Smooth muscle cell of the brain vasculature (primary cell): ENCODE measurements at places on chromosomes 11 and 22.

- peak; percentile 64 for DNase-seq
Observed at GRCh38 chr11:85947431-85948272, 92.5 kb downstream of the CCDC83 start.

DNA sequence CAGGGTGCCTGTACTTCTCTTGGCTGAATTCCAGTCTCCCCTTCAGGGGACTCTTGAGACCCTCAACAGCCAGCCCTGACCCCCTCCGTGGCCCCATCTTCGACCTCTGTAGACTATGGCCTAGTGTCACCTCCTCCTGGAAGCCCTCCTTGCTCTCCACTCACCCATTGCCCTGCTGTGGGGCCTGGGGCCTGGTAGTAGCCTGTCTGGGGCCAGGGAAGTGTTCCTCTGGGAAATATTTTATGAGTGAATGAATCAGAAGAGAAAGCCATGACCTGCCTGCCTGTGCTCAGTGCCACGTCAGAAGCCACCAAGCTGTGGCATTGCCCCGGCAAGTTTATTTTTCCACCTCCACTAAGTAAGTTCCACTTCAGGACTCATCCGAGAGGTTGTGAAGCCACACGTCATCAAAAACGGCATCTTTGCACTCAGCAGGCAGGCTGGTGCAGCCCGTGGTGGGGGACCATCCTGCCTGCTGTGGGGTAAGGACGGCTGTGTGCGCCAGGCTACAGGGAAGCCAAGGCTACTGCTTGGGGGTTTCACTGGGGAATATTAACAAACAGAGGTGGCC, 59.6 kb upstream of the PPARA start:
- no peak for DNase-seq

- DNase-seq: no peak
Observed at GRCh38 chr11:100810146-100810545, 123.1 kb downstream of the ARHGAP42 start.

- no peak for DNase-seq
Observed at GRCh38 chr22:27804470-27805297, 3.1 kb upstream of the MN1 start.

DNA sequence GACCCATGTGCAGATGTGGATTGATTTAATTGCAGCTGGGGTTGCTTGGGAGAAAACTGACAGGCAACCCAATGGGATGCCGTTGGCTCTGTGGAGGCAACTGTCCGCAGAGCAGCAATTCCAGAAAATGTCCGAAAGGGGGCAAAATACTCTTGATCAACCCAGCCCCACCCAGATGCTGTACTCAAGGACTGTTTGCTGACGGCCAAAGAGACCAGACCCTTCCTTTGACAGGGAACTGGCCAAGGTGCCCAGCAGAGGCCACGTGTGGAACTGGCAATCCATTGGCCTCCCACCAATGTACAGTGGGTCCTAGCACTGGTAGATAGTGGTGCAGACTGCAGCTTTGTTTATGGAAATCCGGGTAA, 29.7 kb upstream of the KCNA4 start:
- DNase-seq: no peak

DNA sequence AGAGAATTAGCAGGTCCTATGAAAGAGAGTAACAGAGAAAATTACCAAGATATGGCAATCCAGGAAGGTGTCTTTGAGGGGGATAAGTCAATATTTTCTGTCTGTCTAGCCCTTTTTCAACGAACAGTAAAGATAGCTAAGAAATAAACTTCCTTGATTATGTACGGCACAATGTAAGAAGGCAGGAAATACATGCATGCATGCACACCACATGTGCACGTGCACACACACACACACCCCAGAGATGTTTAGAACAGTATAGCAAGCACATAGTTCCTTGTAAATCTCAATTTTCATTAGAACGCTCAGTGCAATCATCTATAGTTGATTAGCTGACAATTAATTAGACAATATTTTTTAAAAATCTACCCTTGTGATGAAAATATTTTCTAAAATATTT, 74.7 kb downstream of the MPPED2 start:
- no peak for DNase-seq

GRCh38 chr11:77149716-77150392, 21.8 kb downstream of the MYO7A start:
- no peak for DNase-seq

DNA sequence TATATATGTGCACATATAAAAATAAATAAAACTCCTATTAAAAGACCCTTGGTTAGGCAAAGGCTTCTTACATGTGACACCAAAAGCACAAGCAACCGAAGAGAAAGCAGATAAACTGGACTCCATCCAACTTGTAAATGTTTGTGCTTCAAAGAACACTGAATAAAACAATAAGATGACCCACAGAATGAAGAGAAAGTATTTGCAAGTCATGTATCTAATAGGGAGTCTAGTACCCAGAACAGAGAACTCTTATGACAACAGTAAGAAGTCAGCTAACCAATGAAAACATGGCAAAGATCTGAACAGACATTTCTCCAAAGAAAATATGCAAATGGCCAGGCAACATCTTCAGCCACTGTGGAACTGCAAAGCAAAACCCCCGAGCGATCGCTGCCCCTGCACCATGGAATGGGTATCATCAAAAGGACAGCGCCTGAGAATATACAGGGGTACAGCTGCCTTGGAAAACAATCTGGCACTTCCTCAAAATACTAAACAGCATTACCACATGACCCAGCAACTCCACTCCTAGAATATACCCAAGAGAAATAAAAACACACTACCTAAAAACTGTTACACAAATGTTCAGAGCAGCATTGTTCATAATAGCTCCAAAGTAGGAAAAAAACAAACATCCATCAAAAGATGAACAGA, 17.2 kb downstream of the BRD1 start:
- DNase-seq: no peak

DNA sequence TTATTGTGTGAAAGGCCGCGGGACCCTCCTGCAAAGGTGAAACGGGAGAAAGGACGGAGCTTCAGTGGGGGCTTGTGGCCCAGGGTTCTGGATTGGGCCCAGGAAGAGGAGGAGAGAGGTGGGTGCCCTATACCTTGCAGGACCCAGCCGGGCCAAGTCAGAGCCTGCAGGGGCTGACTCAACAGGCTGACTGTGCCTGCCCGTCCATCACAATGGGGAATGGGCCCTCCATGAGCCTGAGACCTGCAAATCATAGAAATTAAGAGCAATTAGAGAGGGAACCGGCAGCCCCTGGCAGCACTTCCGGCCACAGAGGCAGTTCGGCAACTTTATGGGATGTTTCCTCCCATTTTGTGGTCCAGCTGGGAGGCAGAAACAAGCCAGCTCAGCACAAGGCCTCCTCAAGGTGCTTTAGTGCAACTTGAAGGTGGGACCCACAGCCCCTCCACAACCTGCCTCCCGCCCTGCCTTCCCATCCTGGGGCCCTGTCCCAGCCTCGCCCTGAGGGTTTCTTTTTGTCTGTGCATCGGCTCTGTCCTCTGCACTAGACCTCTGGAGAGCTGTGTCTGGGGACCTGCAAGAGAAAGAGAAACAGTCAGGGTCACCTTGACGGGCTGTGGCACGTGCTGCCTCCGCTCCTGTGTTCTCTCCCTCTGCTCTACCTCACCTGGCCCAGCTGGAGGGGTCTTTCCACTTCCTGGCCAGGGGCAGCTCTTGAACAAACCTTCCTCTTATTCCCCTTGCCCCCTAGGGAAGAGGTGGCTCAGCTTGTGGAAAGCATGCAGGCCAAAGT, 19.1 kb upstream of the NECTIN1 start:
- no peak for DNase-seq

DNA sequence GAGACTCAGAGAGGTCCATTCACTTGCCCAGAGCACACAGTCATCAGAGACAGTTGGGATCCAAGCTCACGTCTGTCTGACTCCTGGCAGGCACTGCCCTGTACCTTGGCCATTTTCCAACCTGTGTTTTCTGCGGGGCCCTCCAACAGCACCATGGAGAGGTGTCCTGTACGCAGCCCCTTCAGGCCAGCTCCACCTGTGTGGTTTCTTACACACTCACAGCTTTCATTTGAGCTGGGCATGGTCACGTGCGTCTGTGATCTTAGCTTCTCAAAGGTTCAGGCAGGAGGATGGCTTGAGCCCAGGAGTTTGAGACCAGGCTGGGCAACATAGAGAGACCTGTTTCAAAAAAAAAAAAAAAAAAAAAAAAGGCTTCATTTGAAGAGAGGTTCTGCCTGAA, 24.4 kb downstream of the TOM1 start:
- DNase-seq: no peak

DNA sequence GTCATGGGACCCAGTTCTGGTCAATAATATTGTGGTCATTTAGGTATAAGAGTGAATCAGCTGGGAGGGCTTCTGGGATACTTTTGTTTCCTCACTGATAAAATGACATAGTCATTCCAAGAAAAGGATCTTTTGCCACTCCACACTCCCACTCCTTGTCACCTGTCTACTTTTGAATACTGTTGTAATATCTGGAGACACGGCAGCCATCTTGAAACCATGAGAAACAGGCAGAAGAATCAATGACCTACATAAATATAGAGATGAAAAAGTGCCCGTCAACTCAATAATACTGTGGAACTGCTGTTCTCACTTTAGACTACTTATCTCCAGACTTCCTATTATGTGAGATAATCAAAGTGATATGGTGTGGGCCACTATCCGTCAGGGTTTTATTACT, 154.2 kb downstream of the CCDC34 start:
- DNase-seq: no peak

DNA sequence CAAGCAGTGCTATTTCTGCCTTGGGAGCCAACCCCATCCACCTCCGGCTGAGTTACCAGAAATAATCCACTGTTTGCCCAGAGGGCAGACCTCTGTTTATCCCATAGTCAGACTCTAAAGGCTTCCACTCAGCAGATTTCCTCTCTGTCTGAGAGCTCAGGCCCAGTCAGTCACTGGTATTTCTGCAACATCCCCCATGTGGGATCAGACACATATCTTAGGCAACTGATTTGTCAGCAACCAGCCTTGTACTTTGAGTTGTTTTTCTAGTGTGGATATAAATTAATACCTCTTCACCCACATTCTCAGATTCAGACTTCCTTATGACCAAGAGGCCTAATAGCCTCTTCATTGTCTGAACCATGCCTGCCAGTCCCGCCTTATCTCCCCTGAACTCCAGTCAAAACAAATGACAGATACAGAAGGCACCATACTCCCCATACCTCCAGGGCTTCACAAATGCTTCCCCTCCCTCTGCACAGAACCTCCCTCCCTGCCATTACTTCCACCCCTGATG, 193.6 kb downstream of the FAM76B start:
- DNase-seq: no peak

- DNase-seq: no peak
Observed at GRCh38 chr22:38796262-38796957, 2.5 kb upstream of the DNAL4 start.

- DNase-seq: no peak
Observed at GRCh38 chr11:36346562-36347383, 50.7 kb downstream of the PRR5L start.

DNA sequence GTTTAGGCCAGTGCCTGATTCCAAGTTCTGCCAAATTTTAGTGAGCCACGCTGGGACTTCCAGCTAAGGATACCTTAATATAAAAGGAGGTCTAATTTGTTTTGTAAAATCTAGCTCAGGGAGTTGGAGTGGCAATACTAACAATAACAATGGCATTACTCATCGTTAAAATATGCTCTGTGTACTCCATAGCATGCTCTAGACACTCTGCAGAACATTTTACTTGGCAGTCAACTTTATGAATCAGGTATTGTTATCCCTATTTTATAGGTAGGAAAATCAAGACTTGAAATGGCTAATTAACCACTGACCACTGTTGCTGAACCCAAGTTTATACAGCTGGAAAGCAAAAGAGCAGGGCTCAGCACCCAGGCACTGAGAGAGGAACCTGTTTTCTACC, 485.0 kb upstream of the KIRREL3 start:
- no peak for DNase-seq

- DNase-seq: no peak
Observed at GRCh38 chr11:119094816-119095065, 6.9 kb downstream of the DPAGT1 start.

DNA sequence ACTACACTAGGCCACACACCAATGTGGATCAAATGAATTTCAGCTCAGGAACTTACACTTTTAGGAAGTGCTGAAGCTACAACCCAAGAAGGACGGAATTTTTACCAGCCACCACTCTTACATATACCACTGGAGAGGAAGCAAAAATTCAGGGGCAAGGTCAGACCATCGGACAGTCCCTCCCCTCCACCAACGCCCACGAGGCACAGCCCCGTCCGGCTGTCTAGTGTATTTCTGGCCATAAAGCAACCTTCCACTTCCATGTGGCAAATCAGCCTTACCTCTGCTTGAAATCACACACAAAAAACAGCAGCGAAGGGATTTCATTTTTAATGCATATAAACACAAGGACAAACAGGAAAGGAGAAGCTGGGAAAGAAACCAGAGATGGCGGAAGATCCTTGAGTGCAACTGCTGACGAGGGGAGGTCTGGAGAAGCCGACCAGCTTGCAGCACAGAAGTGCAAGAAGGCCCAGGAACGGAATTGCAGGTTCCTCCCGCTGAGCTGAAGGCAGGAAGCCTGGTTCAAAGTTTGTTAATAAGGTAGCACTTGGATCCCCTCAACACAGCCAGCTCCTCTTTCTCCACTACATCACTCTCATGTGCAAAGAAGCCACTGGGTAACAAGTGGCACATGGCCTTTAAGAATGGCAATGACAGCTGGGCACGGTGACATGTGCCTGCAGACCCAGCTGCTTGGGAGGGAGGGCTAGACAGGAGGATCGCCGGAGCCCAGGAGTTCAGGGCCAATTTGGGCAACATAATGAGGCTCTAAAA, 71.5 kb downstream of the SHANK2 start:
- no peak for DNase-seq

GRCh38 chr11:33742249-33742851, 6.1 kb upstream of the CD59 start:
- DNase-seq: no peak

GRCh38 chr11:43282607-43283440, 29.0 kb upstream of the API5 start:
- peak; percentile 1 for DNase-seq

GRCh38 chr11:67400251-67400941, 1.3 kb downstream of the PPP1CA start:
- no peak for DNase-seq

- no peak for DNase-seq
Observed at GRCh38 chr11:118789501-118790356, 1.2 kb downstream of the DDX6 start.

GRCh38 chr11:121437018-121437685, 15.0 kb upstream of the SORL1 start:
- no peak for DNase-seq

DNA sequence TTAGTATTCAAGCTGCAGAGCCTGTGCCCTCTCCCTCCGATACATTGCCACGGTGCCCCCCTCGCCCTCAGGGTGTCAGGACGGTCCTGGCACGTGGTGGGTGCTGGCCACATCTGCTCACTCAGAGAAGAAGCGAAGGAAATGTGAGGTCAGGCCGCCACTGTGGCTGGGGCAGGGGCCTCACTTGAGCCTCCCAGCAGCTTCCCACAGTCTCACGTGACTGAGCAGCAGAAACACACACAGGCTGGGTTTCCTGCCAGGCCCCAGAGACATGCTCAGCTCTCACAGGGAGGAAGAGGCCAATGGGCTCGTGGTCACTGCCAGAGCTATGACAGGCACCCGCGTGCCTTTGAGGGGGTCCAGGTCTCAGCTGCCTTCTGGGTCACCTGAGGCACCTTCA, 37.9 kb upstream of the PRR5 start:
- DNase-seq: no peak
